ENCODE measurements at places on chromosomes 5 and 9.

GRCh38 chr9:117927354-117927753 is 223.2 kb downstream of the TLR4 start:
- DNase-seq = peak; percentile 9

DNA sequence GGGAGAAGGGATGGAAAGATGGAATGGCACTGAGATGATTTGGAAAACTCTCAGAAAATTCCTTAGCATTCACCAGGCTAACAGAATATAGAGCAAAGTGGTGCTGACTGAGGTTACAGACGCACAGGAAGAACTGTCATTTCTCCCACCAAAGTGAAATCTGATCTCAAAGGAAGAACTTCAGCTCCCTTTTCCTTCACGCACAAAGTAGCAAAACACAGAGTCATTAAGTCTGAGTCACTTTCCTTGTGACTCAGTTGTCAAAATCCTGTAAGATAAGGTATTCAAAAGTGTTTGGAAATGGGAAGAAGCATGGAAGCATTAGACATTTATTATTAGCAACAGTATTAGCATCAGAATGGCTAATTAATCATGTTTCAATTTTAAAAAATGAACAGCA is 11.7 kb downstream of the MPDZ start:
- DNase-seq = peak; percentile 73

DNA sequence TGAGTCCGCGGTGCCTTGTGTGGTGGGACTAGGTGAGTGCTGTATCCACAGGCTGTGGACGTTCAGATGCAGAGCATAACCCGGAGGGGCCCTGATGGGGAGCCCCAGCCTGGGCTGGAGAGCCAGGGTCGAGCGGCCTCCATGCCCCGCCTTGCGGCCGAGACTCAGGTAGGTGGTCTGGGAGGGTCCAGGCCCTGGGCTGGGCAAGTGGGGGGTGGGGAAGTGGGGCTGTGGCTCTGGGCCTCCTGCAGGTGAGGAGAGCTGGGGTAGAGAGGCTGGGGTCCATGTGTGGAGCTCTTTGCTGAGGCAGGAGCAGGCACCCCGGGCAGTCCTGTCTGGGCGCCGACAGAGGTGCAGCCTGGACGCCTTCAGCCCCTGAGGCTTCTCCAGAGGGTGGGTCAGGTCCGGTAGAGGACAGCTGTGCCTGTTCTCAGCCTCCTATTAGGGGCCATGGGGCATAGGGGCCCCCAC is 241.1 kb downstream of the CACNA1B start:
- DNase-seq = no peak

DNA sequence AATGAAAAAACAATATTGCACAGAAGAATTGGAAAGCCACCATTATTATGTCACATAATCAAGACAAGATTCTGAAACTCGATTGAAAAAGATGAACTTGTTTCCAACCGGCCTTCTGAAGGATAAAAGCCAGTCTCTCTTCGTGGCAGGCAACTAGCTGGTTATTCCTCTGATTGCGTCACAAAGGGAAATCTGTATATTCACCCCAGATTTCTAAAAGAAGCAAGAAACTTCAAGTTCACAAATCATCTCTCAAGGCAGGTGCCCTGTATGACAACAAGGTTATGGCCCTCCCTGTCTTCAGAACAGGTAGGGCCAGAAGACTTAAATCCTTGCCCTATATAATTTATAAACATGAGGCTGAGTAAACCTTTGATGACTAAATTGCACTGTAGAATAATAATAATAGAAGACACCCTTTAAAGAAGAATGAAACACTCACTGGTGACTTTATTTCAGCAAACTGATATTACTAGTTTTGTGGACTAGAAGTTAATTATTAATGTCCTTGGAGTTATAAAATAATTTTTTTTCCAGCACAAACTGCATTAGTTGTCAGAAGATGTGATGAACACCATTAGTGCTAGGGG is 2.9 kb upstream of the KLF4 start:
- DNase-seq = no peak

DNA sequence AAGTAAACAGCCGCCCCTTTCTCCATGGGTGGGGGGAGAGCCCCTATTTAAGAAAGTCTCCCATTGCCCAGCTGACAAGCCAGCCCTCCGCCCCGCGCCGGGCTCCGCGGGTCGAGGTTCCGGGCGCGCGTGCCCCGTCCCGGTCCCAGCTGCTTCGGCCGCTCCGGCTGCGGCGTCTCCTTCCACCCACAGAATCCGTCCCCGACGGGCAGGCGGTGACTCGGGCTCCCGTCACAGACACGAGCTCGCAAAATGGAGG is 223 bp downstream of the NR3C1 start:
- no peak for DNase-seq

DNA sequence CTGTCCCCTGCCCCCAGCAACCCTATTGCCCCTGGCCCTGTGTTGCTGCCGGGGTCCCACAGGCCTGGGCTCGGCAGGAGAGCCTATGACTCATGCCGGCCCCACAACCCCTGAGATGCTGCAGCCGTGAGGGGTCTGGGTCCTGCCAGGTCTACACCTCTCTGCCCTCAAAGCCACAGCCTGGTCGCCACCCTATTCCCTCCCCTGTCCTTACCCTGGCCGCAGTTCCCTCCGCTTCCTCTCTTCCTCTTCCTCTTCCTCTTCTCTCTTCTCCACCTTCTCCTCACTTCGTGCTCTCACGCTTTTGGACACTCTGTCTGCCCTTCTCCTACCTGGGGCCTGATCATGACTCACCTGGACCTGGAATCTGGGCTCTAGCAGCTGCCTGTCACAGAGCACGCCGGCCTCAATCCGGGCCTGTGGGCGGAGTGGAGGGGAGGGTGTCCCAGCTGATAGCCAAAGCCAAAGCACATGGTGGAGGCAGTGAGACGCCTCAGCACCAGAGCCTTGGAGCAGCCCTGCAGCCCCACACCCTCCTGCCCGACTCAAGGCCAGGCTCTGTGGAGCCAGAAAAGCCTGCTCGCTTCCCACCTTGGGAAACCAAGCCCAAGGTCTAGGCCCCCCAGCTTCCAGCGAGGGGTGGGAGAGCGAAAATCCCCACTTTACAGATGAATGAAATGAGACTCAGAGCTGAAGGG is 26.8 kb upstream of the CSF1R start:
- DNase-seq = peak; percentile 73

- no peak for DNase-seq
These were observed 34.0 kb downstream of the PTPN3 start for GRCh38 chr9:109463924-109464625.

All from astrocyte of the hippocampus (primary cell).